ENCODE measurements at places on chromosomes 2 and 18.

DNA sequence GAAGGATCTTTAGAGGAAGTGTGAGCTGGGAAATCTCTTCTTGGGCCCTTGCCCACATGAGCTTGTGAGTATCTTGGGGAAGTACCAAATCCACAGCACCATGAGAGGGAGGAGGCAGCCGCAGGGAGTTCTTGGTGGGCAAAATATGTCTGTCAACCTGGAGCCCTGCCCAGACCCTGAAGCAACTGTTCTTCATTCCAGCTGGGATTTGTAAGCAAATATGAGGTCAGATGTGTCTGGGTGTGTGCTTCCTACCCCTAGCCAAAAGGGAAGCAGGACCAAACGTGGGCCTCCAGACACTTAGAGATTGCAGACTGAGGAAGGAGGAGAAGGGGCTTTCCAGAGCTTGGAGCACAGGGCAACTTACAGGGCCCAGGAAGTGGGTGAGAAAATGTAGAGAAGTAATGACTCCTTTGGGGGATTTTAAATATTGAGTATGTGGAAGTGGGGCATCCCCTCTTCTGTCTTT, 41.9 kb downstream of the TMEM247 start:
- DNase-seq = no peak

DNA sequence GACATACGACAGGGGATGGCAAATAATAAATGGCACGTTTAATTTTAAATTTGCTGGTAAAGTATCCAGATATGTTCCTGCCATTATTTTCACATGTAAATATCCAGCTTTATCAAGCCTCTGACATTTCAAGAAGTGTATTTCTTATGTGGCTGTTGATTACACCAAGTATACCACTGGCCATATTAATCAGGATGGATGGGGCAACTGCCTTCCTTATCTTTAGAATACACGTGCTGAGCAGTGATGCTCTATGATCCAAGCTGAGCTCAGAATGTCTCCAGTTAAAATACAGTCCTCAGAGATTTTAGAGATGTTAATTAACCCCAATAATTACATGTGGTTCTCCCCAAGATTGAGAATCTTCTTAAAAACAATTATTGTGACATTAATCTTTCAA, 38.3 kb upstream of the RAPGEF4 start:
- DNase-seq = no peak

- no peak for DNase-seq
Observed at GRCh38 chr2:46157072-46157965, 139.9 kb upstream of the EPAS1 start.

GRCh38 chr2:239444626-239445577, 44.1 kb upstream of the HDAC4 start:
- no peak for DNase-seq

DNA sequence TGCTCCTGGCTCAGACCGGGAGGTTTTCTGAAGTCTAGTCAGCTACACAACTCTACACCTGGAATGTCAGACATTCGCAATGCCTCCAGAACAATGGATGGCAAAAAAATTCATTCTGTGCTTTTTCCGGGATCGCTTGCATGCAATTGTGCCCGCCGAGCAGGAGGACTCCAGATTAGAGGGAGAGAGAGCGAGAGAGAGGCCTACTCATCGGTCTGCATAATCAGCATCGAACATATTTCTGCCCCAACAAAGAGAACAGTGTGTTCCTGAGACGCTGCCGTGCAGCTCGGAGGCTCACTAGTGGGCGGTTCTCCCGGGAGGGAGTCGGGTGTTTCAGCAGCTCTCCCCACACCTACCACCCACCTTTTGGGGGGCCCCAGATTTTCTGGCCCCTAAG, 117.1 kb downstream of the KLHL29 start:
- no peak for DNase-seq

DNA sequence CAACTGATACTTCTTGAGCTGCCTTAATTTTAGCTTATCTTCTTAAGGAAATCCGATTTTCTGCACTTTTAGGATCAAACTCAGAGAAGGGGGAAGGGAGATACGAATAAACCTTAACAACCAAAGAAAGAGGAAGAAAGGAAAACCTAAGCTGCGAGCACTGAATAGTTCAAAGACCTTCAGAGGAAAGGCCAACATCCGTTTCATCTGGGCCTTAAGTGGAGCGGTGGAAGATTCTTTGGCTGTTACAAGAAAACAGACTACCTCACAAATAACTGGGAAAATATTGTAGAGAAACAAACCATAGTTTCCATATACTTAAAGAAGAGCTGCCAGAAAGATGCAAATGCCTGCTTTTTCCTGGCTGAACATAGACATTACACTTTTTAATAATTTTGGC, 43.6 kb downstream of the VIT start:
- DNase-seq = no peak

DNA sequence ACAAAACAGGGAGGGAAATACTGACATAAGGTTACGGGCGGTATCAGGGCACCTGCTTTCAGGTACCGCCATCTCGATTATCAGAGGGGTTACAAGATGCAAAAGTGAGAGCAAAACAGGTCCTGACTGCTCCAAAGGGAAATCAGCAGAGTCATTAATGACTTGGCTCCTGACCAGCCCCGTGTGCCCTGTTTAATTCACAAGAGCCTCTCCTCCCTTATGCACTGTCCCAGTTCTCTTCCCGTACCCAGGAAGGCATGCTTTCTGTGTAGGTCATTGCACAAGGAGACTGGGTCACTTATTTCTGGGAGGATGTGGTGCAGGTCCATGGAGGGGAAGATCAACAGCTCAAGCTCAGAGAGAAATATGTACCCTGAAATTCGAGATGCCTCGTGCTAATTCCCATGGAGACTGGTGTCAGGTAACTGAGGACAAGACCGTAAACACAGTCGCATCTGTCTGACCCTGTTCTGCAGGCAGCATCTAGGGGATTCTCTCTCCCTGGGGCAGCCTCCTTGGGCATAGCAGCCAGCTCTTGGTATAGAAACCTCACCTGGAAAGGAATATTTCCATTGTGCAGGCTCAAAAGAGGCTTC, 79.9 kb downstream of the HNRNPLL start:
- DNase-seq = no peak

DNA sequence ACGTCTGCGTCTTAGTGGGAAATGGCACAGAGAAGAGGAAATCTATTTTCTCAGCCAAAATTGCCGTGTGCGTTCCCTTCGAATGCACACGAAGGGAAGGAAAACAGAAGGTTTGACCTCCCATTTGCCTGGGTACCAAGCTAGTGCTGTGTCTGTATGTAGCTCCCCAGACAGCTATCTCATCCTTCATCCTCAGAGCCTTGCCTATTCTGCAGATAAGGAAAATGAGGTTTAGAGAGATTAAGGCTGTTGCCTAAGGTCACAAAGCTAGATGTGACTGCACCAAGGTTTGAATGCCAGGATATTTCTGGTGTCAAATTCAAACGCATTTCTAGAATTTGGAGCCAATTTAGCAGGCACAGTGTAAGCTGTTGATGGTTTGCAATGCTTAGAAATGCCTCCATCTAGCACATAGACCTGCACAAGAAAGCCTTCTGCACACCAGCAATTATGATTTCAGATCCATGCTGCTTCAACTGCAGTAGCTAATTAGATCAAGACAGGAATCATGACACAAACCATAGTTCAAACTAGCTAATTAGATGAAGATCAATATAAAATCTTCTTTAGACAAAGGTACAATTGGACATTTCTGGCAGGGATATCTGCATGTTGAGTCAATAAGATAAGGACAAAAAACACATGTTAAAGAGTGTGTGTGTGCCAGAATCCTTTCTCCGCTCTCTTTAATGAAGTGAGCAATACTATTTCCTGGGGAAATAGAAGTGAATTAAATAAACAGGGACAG, 115.1 kb downstream of the CMPK2 start:
- no peak for DNase-seq

Measured in endothelial cell (in vitro differentiated cells).